Stimulated activated CD8-positive, alpha-beta memory T cell treated with anti-CD3 and anti-CD28 coated beads, Interleukin-4, amount 100 ng/mL, for 1 hour (primary cell): ENCODE measurements at places on chromosomes 3 and 15.

DNA sequence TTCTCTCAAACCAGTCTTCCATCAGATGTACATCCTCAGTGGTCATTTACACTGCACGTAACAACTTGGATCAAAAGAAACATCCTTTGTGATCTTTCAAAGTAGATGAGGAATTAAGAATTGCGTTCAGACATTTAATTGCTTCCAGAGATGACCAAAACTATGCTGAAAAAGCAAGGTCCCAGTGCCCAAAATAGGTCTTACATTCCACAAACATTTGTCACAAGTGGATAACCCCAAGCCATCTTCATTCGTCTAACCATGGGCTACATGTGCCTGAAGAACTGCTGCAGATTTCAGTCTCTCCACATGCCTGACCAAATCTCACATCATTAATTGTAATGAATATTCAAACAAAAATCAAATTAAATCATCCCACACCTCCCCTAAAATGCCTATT, 273.6 kb downstream of the SHOX2 start:
- DNase-seq, result no peak

- no peak for DNase-seq
These were observed 35.7 kb downstream of the IQCH start for GRCh38 chr15:67290319-67290718.

- no peak for DNase-seq
These were observed 144.3 kb downstream of the ERC2 start for GRCh38 chr3:56323986-56324420.

DNA sequence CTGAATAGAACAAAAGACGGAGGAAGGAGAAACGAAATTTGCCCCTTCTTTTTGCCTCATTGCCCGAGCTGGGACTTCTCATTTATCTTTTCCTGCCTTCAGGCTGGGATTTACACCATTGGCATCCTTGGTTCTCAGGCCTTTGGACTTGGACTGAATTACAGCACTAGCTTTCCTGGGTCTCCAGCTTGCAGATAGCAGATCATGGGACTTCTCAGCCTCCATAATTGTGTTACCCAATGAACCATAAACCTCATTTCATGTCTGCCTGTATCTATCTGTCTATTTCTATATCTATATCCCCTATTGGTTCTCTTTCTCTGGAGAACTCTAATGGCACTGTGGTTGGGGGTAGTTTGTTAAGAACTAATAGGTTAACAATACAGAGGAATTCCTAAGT, 31.5 kb upstream of the CTXND1 start:
- DNase-seq, result no peak

- no peak for DNase-seq
These were observed 9.4 kb downstream of the FAM81A start for GRCh38 chr15:59447367-59447766.

GRCh38 chr15:78263351-78263781, 996 bp upstream of the DNAJA4 start:
- no peak for DNase-seq

- DNase-seq, result no peak
These were observed 120.0 kb downstream of the SLCO3A1 start for GRCh38 chr15:91973481-91973880.

- no peak for DNase-seq
These were observed 163.3 kb upstream of the THRB start for GRCh38 chr3:24657870-24658510.

- DNase-seq, result no peak
These were observed 1.6 kb downstream of the SPRED1 start for GRCh38 chr15:38254051-38254883.

GRCh38 chr15:56760186-56760585, 26.9 kb upstream of the ZNF280D start:
- DNase-seq, result no peak

GRCh38 chr15:64809649-64810496, 15.6 kb downstream of the PIF1 start:
- DNase-seq, result peak; percentile 32

DNA sequence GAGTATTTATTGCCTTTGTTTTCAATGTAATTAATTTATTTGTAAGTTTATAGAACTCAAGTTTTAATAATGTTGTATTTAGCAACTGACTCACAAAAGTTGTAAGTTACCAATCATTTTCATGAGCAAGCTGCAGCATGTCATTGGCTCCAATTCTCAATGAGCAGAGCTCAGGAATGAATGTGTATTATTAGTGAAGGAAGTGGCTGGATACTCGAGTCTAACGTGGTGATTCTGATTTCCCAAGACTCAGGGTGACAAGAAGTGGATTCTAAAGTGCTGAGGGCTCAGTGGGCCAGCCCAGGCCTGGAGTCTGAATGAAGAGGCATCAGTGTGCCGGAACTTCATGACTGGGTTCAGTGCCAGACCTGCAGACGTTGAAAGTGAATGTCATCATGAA, 39.6 kb downstream of the CLDN11 start:
- no peak for DNase-seq

DNA sequence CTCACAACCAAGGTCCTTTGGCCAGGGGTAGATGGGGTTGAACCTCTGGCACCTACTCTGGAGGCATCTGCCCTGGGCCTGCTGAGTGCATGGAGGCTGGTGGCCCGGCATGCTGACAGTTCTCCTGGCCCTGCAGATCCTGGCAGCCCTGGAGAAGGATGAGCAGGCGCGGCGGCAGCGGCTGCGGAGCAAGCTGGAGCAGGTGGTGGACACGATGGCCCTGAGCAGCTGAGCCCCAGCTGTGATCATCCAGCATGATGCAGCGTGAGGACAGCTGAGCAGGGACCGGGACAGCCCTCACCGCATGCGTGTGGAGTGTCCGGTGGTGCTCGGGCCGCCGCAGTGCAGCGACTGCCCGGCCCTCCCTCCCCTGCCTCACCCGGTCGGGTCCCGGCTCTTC, 50.9 kb downstream of the PLXNA1 start:
- no peak for DNase-seq

DNA sequence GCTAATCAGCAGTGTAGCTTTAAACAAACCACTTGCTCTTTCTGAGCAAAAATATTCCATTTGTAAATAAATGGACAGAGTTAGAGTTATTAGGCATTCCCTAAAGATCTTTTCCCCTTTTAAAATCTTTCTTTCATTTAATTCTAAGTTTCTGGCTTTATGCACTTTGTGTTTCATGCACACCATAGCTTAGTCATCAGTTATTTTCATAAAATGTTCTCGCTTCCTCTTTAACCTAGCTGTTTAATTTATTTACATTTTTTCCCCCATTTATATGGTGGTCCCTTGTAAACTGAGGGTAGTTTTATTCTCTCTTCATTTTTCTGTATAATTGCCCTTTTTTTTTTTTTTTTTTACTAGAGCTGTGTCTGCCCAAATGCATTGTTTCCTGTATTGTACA, 315.0 kb upstream of the LRRFIP2 start:
- DNase-seq, result no peak

DNA sequence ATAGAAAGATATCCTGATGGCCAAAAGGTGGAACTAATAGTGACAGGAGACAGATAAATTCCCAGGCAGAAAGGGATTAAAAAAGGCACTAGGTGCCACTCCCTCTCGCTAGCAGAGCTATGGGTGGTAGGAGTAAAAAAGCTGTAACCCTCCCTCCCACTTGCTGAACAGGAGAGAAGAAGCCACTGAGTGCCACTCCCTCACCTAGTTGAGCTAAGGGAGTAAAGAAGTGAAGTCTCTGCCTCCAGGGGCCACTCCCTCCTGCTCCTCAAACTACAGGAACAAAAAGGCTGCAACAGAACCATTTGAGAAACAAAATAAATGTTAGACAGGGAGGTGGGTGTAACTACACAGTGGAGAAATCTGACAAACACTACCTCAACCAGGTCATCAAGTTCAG, 276.2 kb upstream of the EPHA6 start:
- no peak for DNase-seq

GRCh38 chr3:123499322-123499721, 50.4 kb upstream of the ADCY5 start:
- no peak for DNase-seq

- no peak for DNase-seq
These were observed 158.8 kb upstream of the GADL1 start for GRCh38 chr3:31053299-31053698.

DNA sequence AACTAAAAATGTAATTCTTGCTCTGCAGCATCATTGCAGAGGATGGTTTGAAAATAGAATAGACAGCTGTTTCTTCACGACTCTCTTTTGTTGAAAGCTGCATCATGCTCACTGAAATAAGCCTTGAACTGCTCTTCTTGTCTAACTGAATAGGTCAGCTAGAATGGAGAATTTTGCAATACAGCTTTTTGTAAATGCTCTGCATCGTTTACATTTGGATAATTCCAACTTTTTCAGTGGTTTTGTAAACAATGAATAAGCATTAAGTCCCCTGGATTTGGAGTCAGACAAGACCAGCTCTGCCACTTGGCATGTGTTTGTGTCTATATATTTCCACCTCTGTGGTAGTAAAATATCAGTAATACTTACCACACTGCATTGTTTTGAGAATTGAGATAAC, 95.2 kb downstream of the PLSCR2 start:
- no peak for DNase-seq

GRCh38 chr15:34722439-34722836, 32.4 kb downstream of the GJD2 start:
- no peak for DNase-seq
